ENCODE measurements at places on chromosomes 5 and 9.

DNA sequence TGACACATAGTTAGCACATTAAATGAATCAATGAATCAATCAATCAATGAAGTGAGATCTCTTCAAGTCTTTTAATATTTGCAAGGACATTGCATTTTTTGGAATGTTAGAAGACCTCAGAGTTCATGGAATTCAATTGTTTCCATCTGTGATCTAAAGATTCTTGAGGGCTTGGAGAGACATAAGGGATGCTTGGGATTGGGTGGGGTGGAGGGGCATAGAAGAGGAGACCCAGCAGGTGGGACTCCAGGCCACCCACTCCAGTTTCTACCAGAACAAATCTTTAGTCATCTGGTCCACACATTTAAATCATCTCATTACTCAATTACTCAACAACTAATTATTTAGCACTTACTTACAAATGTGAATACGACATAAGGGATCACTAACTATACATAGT lies 251.0 kb upstream of the TRIM32 start:
- no peak for DNase-seq

DNA sequence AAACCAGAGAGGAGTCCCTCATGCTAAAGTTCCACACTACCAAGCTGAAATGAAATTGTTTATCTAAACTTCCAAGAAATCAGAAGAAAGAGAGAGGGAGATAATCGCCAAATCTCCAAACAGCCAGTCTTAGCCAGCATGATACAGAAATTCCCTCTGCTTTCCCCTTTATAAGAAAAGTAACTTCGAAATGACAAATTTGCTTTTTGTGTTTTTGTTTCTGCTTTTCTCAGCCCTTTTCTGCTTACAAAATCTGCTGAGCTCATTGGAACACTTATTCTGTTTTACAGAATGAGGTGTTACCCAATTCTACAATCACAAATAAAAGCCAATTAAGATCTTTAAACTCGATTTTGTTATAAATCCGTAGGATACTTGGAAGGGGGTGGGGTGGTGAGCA lies 72.9 kb downstream of the SFXN1 start:
- DNase-seq: no peak

DNA sequence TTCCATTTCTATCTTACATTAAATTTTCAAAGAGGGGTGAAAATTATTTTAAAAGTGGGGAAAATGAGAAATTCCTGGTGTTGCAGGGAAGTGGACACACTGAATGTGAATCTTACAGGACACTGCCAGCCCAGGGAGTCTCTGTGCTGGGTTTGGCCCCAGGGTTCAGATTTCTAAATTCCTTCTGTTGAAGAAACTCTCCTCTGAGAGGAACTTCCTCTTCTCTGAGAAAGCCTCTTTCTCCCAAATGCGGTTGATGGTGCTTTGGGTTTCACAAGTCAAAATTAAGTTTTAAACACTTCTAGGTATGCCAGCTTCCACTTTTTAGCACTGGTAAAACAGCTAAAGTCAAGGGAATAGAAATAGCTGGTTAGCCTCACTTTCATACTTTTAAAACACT lies 317.9 kb upstream of the ITGA1 start:
- no peak for DNase-seq

- DNase-seq: no peak
These were observed 110.9 kb upstream of the LPAR1 start for GRCh38 chr9:111149018-111149759.

- DNase-seq: no peak
These were observed 22.3 kb downstream of the RFK start for GRCh38 chr9:76371901-76372300.

DNA sequence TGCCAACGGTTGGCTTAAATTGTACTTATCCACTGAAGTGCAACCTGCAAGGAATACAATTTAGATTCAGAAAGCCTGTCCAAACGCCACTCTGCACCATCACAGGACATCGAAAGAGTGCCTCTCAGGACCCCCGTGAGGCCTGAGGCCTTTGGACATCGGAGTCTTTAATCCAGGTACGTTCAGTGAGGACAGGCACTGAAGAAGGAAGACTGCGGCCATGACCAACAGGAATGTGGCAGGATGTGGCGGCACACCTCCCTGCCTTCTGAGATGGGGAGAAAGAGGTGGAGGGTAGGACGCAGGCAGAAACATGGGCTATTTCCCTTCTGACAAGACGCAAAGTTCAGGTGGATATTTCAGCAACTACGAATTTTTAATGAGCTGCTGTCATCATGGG lies 205.8 kb downstream of the FANCC start:
- DNase-seq: no peak

- no peak for DNase-seq
These were observed 38.4 kb downstream of the PRKACG start for GRCh38 chr9:68975365-68976043.

- DNase-seq: no peak
These were observed 38.7 kb upstream of the RAB3C start for GRCh38 chr5:58544195-58544594.

DNA sequence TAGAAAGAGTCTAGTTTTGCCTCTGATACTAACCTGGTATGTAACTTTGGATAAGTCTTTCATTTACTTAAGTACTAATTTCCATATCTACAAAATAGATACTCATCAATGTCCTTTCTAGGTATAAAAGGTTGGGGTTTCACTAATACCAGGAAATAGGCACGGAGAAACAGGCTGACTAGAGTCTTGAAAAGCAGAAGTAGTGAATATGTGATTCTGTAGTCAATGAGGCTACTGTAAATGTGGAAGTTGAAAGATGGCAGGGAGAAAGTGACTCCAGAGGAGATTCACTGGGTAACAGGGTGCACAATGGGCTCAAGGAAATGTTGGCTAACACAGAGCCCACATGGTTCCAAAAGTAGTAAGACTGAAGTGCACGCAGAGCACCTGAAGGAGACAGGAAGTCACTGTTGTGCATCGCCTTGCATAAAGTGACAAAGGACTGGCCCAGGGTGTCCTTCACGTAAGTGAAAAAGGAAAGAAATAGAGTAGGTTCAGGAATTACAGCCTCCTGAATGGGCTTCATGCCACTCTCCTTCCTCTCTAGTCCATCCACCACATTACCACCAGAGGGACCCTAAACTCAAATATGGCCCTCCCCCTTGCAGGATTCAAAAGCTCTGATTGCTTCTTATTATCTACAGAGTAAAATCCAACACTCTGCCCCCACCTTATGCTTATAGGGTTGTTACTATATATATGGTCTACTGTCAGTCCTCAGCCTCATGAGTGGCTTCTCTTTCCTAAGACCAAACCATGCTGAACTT lies 288.0 kb upstream of the SMARCA2 start:
- DNase-seq: peak; percentile 1

GRCh38 chr9:132824151-132824550 lies 53.9 kb downstream of the AK8 start:
- no peak for DNase-seq

DNA sequence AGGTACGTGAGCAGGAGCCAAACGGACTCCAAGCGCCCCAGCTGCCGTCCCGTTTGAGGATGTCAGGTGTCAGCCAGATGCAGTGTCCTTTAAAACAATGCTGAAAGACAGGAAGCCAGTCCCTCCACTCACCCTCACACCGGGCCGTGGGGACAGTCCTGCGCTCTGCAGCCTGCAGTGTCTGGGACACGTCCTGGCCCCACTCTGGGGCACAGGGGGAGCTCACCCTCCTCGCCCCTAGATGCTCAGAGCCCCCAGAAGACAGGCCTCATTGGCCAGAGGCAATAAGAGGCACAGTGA lies 79.7 kb downstream of the ZNF354C start:
- no peak for DNase-seq

- no peak for DNase-seq
These were observed 229.7 kb upstream of the PIK3R1 start for GRCh38 chr5:67985686-67986387.

GRCh38 chr9:97767891-97768290 lies 70.8 kb upstream of the XPA start:
- no peak for DNase-seq
